ENCODE measurements at places on chromosomes 3 and 15.

DNA sequence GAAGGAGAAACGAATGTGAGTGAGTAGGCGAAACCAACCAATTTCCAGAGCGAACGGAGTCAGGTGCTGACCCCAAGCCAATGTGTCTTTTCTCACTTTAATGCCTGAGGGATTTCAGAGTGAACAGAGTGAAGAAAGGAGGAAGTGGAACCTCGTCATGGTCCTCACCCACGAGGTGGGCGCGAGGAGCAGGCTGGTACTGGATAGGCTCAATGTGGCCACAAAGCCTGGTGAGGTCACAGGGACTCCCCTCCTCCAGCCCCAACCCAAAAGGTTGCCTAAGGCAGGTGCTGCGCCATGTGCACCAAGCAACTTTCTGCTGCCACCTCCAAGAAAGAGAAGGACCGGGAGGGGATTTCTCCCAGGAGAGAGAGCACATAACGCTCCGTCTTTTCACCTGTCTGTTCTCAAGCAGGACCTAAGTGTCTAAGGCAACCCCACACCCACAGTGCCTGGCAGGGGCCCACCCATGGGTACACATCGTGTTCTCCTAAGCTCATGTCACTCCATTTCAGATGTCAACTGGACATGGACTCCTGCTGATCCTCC lies 3.8 kb downstream of the NRROS start:
- DNase-seq, result no peak

DNA sequence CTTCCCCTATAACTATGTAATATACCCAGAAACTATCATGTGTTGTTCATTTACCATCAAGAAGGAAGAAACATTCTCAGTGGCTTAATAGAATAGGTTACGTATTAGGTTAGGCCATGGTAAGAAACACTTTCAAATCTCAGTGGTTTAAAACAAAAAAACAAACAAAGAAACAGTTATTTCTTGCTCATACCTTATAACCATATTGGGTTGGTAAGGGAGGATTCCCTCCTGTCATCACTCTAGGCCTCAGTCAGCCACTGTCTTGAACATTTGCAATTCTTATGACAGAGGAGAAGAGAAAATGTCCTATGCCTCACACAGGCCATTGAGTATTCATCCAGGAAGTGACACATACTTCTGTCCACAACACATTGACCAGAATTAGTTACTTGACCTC lies 727.7 kb upstream of the NECTIN3 start:
- DNase-seq, result no peak

GRCh38 chr3:112395181-112395895 lies 62.4 kb downstream of the CD200 start:
- no peak for DNase-seq

DNA sequence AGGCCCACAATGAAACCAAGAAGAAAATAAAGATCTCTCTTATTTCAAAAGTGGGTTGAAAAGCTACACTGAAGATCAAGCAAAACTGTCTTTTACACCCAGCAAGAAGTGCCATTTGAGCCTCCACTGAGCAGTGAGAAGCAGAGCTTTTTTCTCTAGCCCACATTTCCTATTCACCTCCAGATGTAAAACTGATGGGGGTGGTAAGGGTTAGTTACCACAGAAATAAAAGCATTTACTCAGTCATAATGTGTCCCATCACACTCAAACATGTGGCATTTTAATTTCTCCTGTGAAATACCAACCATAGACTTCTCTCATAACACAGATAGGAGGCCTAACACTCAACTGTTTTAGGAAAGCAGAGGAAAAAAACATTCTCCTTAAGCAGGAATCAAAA lies 21.0 kb downstream of the IFT57 start:
- no peak for DNase-seq

GRCh38 chr15:76846782-76847181 lies 58.4 kb downstream of the SCAPER start:
- no peak for DNase-seq

DNA sequence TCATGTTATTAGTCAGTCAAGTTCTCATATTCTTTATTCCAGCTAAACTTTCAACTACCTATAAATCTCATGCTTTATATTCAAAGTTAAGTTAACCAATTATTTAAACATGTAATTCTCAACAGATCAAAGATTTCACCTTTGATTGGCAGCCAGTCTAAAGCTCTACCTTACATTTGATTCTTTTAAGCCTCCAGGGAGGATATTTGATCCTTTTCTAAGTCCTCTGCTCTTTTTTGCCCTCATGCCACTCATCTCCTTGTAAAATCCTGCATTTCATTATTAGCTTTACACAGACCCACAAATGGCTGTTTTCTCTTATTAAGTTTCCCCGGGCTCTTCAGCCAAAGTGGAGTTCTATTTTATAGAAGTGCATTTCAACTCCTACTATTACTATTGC lies 134.1 kb downstream of the NLGN1 start:
- DNase-seq, result no peak

DNA sequence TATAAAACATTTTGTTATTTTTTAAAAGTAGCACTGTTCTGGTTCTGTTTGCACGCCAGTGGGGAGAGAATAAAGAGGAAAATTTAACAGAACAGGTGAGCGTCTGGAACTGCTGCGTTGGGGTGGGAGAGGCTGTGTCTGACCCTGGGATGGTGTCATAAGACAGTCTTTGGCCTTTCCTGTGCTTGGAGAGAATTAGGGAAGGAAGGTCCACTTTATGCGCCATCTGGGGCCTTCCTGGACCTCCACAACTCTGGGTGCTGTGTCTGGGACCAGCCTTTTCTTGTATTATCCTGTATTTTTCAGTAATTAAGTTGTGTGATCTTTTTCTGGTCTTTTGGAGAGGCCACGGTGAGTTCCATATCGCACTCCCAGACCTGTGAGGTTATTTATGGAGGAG lies 3.3 kb downstream of the FAM43A start:
- DNase-seq, result no peak

DNA sequence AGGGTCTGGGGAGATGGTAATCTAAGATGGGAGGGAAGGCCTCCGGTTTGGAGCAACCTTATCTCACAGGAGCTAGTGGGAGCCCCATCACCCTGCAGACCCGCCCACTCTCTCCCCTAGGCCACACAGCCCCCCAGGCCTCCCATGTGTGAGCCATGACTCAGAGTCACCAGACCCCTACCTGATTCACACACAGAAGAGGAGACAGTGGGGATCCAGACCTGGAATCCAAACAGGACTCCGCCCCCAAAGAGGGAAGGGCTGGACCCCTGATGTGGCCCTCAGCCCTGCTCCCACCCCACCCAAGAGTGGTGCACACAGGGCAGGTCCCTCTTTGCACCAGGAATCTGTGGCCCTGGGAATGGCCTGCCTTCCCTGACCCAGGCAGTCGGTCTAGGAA lies 97.4 kb downstream of the ADCY5 start:
- no peak for DNase-seq

DNA sequence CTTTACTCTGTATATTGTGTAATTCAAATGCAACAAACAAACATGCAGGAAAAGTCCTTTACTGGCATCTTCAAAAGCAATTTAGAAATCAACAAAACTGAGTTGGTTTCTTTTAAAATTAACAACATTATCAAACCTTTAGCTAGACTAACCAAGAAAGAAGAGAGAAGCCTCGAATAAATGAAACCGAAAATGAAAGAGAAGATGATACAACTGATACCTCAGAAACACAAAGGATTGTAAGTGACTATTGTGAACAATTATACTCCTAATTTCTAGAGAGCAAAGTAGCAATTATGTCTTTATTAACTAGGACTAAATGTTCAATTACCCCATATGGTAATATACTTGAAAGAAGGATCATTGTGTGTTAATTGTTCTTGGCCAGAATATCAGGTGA lies 49.2 kb upstream of the P3H2 start:
- DNase-seq, result no peak

GRCh38 chr15:96947296-96948229 lies 617.1 kb downstream of the NR2F2 start:
- DNase-seq, result peak; percentile 76

- no peak for DNase-seq
These were observed 33.9 kb downstream of the TRPM7 start for GRCh38 chr15:50652671-50653070.

- no peak for DNase-seq
These were observed 608.4 kb upstream of the CFAP20DC start for GRCh38 chr3:59658274-59658673.

GRCh38 chr15:82312586-82313349 lies 36.5 kb downstream of the GOLGA6L10 start:
- no peak for DNase-seq

DNA sequence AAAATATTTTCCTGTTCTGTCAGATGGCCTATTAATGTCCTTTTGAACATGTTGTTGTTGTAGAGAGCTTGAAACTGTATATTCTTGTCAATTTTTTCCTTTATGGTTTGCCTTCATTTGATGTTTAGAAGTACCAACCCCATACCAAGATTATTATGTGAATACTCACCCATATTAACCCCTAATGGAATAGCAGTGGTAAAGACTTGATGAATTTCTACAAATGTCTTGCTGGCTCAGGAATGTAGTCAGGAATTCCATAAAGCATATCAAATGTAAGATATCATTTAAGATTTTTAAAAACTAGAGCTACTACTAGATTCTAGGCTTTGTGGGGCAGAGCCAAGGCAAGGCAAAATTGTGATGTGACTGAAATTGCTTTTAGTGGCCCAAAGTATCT lies 30.0 kb downstream of the MYO5A start:
- no peak for DNase-seq

GRCh38 chr3:180973543-180973942 lies 16.0 kb downstream of the DNAJC19 start:
- no peak for DNase-seq

- DNase-seq, result no peak
These were observed 7.5 kb downstream of the GOLIM4 start for GRCh38 chr3:168088106-168088720.

- DNase-seq, result no peak
These were observed 157.5 kb downstream of the CTNNB1 start for GRCh38 chr3:41356775-41357174.

DNA sequence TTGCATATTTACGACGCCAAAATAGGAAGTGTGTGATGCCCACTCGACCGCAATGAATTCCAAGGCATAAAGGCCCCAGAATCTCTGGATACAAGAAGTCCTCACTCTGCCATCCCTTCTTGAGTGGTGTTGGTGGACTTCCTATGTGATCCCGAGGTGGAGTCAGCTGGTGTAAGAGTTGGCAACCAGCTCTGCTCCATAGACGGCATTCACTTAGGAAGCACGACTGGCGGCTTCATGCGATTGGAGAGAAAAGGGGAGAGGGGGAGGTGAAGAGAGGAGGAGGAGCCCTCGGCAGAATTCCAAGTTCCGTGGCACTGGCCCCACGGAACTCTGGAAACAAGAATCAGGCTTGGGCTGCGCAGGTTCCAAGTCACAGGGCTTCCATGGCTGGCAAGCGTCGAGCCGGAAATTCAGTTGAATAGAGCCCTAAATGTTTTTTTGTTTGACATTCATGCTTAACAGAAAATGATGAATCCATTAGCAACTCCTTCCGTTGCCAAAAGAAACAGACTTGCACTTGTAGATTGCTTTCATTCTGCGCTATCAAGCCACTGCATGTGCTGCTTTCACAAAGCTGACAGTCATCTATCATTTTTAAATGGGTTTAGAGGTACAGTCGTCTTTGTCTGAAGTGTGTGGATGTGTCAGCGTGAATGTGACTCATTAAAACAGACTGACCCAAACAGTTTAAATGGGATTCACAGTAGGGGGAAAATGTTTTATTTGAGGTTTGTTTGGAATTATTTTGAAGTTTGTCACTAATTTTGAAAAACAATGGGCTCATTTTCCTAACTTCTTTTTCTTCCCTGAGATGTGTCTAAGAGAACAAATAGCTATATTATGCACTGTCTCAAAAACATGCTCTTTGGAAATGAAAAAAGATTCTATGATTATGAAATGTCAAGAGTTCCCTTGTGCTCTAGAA lies 428.3 kb upstream of the ATP11B start:
- DNase-seq, result no peak

DNA sequence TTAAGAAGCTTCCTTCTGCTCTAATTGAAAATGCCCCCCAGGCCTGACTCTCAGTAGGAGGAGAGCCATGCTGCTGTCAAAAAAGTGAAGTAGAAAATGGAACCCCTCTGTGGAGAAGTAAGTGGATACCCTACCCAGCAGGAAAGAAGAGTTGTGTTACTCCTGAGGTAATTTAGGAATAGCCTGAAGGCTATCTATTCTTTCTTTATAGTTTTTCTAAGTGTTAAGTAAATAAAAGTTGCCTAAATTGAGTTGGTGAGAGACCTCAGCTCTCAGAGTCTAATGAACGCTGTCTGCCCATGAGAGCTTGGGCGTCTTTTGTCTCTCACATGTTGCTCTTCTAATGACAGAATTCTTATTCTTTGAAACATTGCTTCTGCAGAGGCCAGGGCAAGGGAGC lies 116.2 kb downstream of the NSUN3 start:
- no peak for DNase-seq

DNA sequence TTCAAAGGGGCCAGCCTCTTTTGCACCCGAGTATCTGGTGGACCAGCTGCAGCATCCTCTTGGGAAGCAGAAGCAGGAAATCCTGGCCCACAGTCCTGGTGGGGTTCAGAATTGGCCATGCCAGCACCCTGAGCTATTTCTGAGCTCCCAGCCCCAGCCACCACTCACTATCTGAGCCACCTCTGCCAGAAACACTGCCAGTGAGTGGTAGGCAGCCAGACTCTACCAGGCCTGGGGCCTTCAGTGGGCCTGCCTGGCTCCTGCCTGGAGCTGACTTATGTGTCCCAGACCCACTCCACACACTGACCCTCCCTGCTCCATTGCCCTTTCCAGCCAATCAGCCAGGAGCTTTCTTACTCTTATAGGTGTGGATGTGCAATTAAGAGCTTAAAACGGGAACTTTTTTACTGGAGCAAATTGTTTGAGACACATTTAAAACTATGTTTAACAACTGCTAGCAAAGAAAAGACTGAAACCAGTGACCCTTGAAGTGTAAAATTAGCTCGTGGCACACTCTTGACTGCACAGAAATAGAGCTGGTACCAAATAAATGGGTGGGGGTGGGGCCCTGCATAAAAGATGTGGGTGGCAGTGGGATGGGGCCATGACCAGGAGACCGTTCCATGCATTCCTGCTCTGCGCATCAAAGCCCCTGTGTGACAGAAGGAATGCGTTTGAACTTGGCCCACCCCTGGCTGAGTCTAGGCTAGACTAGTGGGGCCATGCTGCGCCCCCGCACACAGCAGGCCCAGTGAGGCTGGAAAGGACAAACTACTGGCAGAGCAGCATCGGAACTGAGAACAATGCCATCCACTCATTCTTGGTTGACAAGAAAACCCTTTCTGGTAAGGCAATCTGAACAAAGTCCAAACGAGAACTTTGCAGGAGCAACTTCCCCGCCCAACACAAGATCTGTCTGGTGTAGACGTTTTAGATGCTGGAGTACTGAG lies 48.0 kb downstream of the CTNNB1 start:
- DNase-seq, result no peak

GRCh38 chr15:80979538-80980200 lies 9.9 kb downstream of the MESD start:
- no peak for DNase-seq

DNA sequence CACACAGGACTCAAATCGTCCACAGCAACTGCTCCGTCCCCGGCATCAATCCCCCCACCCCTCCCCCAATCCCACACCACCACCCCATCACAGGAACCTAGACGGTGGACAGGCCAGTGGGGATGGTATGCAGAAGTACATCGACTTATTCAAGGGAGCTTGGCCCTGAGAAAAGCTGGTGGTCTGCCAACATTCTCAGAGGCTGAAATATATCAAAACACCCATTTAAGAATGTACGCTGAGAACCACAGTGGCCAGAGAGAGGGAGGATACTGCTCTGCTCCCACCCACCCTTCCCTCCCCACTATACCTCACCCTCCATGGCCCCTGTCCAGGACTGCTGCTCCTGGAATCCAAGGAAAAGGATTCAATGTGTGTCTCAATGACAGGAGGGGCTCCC lies 12.4 kb upstream of the USP3 start:
- DNase-seq, result no peak

GRCh38 chr3:42056840-42057239 lies 34.3 kb upstream of the TRAK1 start:
- no peak for DNase-seq
